Activated T-cell treated with anti-CD3 and anti-CD28 coated beads for 48 hours (primary cell): ENCODE measurements at places on chromosomes 1 and 21.

DNA sequence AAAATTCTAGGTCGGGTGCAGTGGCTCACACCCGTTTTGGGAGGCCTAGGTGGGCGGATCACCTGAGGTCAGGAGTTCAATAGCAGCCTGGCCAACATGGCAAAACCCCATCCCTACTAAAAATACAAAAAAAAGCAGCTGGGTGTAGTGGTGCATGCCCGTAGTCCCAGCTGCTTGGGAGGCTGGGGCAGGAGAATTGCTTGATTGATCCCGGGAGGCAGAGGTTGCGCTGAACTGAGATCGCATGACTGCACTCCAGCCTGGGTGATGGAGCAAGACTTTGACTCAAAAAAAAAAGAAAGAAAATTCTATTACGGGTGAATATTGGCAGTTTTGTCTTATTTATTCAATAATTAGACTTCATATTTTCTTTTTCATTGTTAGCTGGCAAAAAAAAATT, 62.1 kb downstream of the SNX7 start:
- no peak for DNase-seq

GRCh38 chr21:42794551-42794950, 84.8 kb downstream of the WDR4 start:
- DNase-seq, result no peak

- DNase-seq, result no peak
These were observed 9.3 kb downstream of the HLX start for GRCh38 chr1:220888417-220888986.

GRCh38 chr1:204286831-204287421, 72.8 kb downstream of the PLEKHA6 start:
- DNase-seq, result peak; percentile 11

GRCh38 chr1:156865865-156866248, 5.2 kb downstream of the NTRK1 start:
- DNase-seq, result no peak

DNA sequence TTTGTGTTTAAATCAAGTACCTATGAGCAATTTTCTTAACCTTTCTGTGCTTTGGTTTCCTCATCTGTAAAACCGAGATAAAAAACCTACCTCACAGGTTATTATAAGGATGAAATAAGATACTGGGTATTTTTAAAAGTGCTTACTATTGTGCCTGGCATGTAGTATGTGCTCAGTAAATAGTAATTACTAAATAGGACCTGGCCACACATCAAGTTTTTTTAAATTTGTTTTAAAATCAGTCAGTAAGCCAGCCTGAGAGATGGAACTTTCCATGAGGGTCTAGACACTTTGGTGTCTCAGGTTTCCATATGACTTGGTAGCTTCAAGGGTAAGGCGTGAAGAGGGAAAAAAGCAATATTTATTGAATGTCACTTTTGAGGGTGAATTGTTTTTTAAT, 7.0 kb upstream of the ATF3 start:
- DNase-seq, result no peak

- DNase-seq, result no peak
These were observed 775.0 kb downstream of the USP25 start for GRCh38 chr21:16504766-16505165.

GRCh38 chr1:86860424-86860823, 53.5 kb downstream of the SELENOF start:
- DNase-seq, result no peak

DNA sequence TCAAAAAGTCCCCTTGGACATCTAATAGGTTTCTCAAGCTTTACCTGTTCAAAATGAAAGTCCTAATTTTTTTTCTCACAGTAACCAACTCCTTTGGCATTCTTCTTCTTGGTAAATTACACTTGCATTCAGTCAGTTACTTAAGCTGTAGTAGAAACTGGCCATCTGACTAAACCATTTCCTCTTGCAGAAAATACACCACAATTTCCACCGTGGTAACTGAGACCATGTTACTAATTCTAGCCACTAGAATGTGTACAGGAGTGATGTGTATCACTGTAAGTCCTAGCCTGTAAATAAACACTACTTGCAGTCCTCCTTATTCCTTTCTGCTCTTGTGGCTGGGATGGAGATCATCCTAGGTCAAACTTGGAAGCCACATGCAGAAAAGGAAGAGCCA, 965.4 kb upstream of the TMPRSS15 start:
- no peak for DNase-seq

DNA sequence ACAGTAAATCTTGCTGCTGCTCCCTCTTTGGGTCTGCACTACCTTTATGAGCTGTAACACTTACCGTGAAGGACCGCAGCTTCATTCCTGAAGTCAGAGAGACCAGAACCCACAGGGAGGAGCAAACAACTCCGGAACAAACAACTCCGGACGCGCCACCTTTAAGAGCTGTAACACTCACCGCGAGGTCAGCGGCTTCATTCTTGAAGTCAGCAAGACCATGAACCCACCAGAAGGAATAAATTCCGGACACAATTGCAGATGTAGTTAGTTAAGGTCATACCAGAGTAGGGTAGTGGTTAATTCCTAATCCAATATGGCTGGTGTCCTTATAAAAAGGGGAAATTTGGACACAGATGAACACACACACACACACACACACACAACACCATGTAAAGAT, 37.7 kb downstream of the VTCN1 start:
- no peak for DNase-seq

DNA sequence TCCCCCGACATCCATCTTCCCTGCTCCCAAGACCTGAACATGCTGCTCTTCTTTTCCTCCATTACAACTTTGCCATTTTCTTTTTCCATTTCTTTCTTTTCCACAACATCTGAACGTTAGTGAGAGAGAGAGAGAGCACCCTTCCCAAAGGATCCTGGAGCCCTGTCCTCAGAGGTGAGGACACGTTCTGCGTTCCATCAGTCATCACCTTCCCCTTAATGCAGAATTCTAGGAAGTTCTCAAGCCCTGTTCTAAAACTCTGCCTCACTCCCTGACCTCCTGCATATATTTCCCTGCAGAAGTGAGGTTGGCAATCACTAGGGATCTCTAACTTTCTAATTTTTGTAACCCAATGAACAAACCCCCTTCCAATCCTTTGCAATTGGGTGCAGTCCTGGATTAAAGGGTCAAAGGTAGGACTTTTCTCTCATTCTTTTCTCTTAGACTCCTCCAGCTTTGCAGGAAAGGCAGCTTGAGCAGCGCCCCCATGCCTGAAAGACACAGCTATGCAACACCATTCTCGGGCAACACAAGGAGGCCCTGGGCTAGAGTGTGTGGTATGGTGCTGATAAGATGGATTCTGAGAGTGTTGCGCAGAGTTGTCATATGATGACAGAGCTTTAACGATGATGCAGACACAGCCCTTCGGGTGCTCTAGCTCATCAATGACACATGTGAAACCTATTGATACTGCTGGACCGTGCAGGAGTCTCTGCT, 59.2 kb upstream of the TNR start:
- no peak for DNase-seq

DNA sequence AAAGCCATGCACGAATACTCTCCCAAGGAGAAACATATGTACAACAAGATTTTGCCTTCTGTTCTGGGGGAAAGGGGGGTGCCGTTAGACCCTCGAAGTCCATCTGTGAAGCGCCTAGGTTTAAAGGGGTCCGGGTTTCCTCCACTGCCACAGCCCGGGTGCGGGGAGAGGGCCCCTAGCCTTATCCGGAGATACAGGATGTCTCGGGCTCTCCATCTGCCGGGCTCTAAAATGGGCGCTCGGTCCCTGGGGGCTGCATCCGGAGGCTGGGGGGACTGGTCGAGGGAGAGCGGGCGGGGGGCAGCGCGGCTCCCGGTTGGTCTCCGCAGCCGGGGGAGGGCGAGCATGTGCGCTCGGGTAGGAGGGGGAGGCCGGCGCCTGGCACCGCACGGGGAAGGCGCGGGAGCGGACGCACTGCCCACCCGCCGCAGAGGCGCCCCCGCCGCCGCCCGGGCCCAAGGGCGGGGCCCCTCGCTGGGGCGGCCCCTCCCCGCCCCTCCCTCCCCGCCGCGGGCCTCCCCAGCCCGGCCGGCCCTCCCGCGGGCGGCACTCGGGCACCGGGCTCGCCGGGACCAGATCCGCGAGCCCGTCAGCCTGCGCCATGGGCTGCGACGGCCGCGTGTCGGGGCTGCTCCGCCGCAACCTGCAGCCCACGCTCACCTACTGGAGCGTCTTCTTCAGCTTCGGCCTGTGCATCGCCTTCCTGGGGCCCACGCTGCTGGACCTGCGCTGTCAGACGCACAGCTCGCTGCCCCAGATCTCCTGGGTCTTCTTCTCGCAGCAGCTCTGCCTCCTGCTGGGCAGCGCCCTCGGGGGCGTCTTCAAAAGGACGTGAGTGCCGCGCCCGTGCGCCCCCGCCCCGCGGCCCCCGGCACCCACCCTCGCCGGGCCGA, 63.1 kb downstream of the ELK4 start:
- no peak for DNase-seq

- DNase-seq, result no peak
These were observed 33.6 kb upstream of the DIP2A start for GRCh38 chr21:46425041-46425440.

GRCh38 chr21:44761011-44761729, 40.5 kb downstream of the UBE2G2 start:
- DNase-seq, result no peak

DNA sequence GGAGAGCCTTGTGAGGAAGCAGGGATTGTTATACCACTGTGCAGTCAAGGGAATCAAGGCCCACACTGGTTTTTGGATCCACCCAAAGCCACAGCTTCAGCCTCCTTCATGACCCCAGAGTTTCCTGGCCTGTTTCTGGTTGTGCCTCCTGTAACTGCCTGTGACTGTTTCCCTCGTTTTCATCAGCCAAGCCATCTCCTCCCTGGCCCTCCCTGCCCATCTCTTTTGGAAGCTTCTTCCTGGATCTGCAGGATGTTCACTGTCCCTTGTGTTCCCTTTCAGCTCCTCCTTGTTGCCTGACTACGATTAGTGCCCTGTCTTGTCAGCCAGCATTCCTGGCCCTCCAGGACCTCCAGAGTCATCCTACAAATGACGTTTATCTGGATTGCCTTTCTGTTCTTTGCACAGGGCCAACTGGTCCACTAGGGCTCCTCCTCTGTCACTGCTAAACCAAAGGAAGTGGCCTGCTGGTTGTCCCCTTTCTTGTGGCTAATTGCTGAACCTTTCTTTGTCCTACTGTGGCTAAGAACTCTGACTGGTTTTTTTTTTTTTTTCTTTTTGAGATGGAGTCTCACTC, 17.9 kb downstream of the SFT2D2 start:
- DNase-seq, result no peak

DNA sequence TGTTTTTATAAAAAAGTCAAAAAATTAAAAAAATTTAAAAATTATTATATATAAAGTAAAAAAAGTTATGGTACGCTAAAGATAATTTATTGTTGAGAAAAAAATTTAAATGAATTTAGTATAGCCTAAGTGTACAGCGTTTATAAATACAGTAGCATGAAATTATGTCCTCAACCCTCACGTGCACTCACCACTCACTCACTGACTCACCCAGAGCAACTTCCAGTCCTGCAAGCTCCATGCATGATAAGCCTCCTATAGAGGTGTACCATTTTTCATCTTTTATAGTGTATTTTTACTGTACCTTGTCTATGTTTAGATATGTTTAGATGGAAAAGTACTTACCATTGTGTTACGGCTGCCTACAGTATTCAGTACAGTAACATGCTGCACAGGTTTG, 5.1 kb downstream of the DISC1 start:
- DNase-seq, result no peak

GRCh38 chr1:2592672-2593071, 6.1 kb downstream of the PRXL2B start:
- DNase-seq, result no peak

DNA sequence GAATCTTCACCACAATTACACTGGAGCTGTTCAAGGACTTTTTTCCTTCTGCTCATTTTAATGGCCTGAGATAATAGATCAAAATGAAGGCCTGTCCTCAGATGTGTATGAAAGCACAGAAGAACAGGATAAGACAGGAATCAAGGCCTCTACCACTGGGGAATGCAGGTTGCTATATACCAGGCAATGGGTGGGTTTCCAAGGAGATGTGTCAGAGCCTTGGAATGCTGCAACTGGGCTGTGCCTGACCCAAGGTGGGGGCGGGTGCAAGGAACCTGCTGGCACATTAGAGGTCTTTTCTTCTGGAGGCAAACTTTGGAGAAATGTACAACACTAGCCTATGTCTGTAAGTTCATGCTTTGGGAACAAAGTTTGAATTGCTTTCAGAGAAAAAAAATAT, 21.7 kb upstream of the LAMC2 start:
- no peak for DNase-seq

- DNase-seq, result no peak
These were observed 223.5 kb downstream of the KIF26B start for GRCh38 chr1:245378311-245378722.

GRCh38 chr1:84997667-84998600, 1.0 kb upstream of the MCOLN2 start:
- no peak for DNase-seq

DNA sequence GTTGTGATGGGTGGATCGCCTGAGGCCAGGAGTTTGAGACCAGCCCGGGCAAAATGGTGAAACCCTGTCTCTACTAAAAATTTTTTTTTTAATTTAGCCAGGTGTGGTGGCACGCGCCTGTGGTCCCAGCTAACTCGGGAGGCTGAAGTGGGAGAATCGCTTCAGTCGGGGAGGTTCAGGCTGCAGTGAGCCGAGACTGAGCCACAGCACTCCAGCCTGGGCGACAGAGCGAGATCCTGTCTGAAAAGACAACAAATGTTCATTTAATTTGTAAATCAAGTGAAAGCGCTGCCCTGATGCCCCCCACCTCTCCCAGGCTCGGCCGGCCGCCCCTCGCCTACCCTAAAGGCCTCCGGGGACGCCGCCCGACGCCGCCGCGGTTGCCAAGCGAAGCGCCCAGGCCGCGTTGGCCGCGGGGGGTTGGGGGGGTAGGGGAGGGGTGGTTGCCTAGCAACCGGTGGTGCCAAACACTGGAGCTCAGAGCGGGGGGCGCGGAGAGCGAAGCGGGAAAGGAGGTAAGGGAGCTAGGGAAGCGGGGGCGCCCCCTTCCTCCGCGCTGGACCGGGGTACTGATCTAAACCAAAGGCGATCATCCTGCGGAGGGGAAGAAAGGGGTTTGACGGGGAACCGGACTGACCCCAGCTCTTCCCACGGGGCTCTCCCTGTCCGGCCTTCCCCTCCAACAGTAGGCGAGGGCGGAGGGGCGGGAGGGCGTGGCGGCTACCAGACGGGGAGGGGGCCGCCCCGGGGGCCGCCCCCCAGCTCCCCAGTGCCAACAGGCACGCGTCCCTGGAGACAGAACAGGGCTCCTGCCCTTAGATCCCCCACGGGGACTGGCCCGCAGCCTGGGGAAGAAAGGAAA, at the start of gene TEKT2:
TSS of gene TEKT2 (plus strand) at position 460 of the 862 bp plus-strand sequence. CDS start 828 bp downstream, outside the sequence.
- DNase-seq, result no peak
